ENCODE measurements at places on chromosomes 11 and 22. TPM values are rescaled to one million over a fixed set of nuclear protein-coding genes. Genes with fewer than 3 reads are reported as not detected.

Gene A4GALT
- 59.8 TPM for total RNA-seq

Gene C22orf23
- total RNA-seq = 0.33 TPM

Gene SPON1
- 131 TPM for total RNA-seq

Gene OR2AT4
- not detected for total RNA-seq

Gene TRIM49
- total RNA-seq = not detected

Gene RTN3
- 88.4 TPM for total RNA-seq

Gene OR56A4
- total RNA-seq = not detected

Gene DDI1
- total RNA-seq = not detected

Gene CRYBB2
- not detected for total RNA-seq

Gene ENTHD1
- total RNA-seq = not detected

Gene CHRDL2
- 10.6 TPM for total RNA-seq

Gene ATG2A
- 12.3 TPM for total RNA-seq

Gene TNNI2
- total RNA-seq = 1.0 TPM

Gene CREB3L1
- 25.8 TPM for total RNA-seq

Gene ZP1
- total RNA-seq = not detected

Gene C11orf87
- not detected for total RNA-seq

Gene UQCR10
- 65.6 TPM for total RNA-seq

Gene CCDC73
- total RNA-seq = not detected

Gene CD3G
- 1.1 TPM for total RNA-seq

Gene HARBI1
- total RNA-seq = 3.5 TPM

Gene KCNE3
- 7.3 TPM for total RNA-seq

Gene TRIM34
- 4.5 TPM for total RNA-seq

Gene CD3D
- 1.2 TPM for total RNA-seq

Gene TRIM48
- total RNA-seq = not detected

Gene LRRN4CL
- 14.8 TPM for total RNA-seq

Gene RASSF10
- 0.19 TPM for total RNA-seq

Gene OR51B4
- total RNA-seq = 0.46 TPM

Gene OR51E2
- 0.23 TPM for total RNA-seq

Gene SAA4
- not detected for total RNA-seq

Gene NLRP10
- total RNA-seq = not detected

Gene NLRP14
- not detected for total RNA-seq
